ENCODE measurements at places on chromosomes 4 and X. TPM values are rescaled to one million over a fixed set of nuclear protein-coding genes. Genes with fewer than 3 reads are reported as not detected.
A peak's percentile ranks its signal among the peaks of the same experiment; 100 is the strongest.

- H3K27me3 ChIP-seq: peaks cover 41% of the 10 kb centered on the region
- peaks cover 2% of the 10 kb centered on the region for H3K36me3 ChIP-seq
- H3K4me1 ChIP-seq: peaks cover 2% of the 10 kb centered on the region
- no peak for DNase-seq
Observed at GRCh38 chr4:826508-827208, 729 bp upstream of the CPLX1 start.

GRCh38 chr4:163609019-163609418, 114.5 kb downstream of the TMA16 start:
- H3K36me3 ChIP-seq: no peaks in the 10 kb centered on the region
- no peak overlapping the region for H3K4me3 ChIP-seq
- no peaks in the 10 kb centered on the region for H3K27me3 ChIP-seq
- no peaks in the 10 kb centered on the region for H3K4me1 ChIP-seq
- no peak for DNase-seq

The PPP2R2C gene
- total RNA-seq: not detected

GRCh38 chrX:1521459-1521956, 15.5 kb downstream of the P2RY8 start:
- H3K4me3 ChIP-seq: peak overlapping the region; percentile 67
- H3K27ac ChIP-seq: peak overlapping the region; percentile 91
- H3K4me1 ChIP-seq: peaks cover 54% of the 10 kb centered on the region

GRCh38 chr4:143616771-143617170, 83.7 kb downstream of the FREM3 start:
- peak; percentile 21 for DNase-seq
- peaks cover 21% of the 10 kb centered on the region for H3K27me3 ChIP-seq
- no peak overlapping the region for H3K4me3 ChIP-seq
- H3K4me1 ChIP-seq: peaks cover 6% of the 10 kb centered on the region

- DNase-seq: no peak
- H3K27ac ChIP-seq: peak overlapping the region; percentile 75
- peaks cover 18% of the 10 kb centered on the region for H3K4me1 ChIP-seq
- H3K4me3 ChIP-seq: peak overlapping the region; percentile 51
- H3K36me3 ChIP-seq: peaks cover 8% of the 10 kb centered on the region
Observed at GRCh38 chr4:186722796-186723291, 812 bp downstream of the FAT1 start.

GRCh38 chr4:189022440-189023035, 883.3 kb downstream of the TRIML1 start:
- DNase-seq: no peak
- H3K27ac ChIP-seq: no peak overlapping the region
- H3K4me3 ChIP-seq: no peak overlapping the region
- H3K36me3 ChIP-seq: no peaks in the 10 kb centered on the region
- H3K4me1 ChIP-seq: no peaks in the 10 kb centered on the region

The TMEM271 gene
- total RNA-seq: not detected

The PNMA6A gene
- total RNA-seq: 0.15 TPM

The LINC00632 gene
- 14.3 TPM for total RNA-seq
